CD4-positive, alpha-beta T cell treated with Interferon gamma for 1 hour (primary cell): ENCODE measurements at places on chromosomes 16 and 17.

GRCh38 chr17:32486701-32487472, at the start of gene CDK5R1:
Gene CDK5R1, plus strand, starts transcription at chr17:32486993. Its CDS starts 628 bp downstream, at chr17:32487621.
- DNase-seq: peak; percentile 73

DNA sequence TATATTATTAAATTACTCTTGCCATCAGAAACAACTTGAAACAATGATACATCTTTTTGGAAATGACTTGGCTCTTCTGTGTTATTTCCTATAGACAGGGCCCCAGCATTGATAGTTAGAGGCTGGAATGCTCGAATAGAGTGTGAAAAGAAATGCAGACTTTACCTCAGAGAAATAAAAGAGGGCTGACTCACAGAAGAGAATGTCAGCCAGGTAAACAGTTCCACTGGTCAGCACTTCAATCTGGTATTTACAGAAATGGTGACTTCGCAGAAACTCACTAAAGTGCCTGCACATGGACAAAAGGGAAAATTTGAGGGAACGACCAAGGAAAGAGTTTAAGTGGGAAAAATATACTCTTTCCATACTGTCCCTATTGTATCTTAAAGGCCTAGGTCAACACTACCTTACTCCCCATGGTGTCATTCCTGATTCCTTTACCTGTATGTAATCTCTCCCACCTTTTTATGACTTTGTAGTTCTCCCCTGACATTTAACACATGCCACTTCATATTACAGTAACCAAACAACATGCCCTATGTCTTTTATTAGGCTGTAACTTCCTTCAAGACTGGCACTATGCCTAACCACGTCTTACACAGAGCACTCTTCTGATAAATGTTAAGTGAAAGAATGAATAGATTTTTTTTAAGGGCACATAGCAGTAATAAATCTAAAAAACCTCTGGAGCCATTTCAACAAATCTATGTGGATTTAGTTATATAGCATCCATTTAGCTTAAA, 36.7 kb downstream of the AKAP10 start:
- DNase-seq: no peak

- DNase-seq: no peak
Measured at GRCh38 chr17:80894726-80895125, 96.9 kb upstream of the CHMP6 start.

GRCh38 chr17:74211912-74212208, 1.5 kb upstream of the TTYH2 start:
- DNase-seq: no peak

DNA sequence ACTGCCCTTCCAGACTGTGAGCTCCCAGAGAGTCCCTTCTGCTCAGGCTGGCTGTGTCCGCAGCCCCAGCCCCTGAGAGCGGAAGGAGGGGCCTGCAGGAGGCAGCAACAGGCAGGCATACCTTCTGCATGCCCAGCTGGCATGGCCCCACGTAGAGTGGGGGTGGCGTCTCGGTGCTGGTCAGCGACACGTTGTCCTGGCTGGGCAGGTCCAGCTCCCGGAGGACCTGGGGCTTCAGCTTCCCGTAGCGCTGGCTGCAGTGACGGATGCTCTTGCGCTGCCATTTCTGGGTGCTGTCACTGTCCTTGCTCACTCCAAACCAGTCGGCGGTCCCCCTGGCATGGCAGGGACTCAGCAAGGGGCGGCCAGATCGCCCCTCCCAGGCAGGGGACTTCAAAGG, 9.0 kb downstream of the RHBDF1 start:
- DNase-seq: no peak

DNA sequence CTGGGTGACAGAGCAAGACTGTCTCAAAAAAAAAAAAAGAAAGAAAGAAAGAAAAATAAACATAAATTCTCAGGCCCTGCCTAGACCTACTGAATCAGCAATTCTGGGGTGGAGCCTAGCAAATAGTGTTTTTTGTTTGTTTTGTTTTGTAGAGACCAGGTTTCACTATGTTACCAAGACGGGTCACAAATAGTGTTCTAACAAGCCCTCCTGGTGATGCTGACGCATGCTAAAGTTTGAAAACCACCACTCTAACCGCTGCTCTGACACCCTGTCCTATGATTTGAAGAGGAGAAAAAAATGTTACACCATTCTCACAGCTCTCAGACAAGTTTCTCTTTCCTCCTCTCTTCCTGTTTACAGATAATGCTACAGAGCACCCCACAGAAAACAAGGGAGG, 1.5 kb downstream of the MRPL10 start:
- DNase-seq: peak; percentile 82

DNA sequence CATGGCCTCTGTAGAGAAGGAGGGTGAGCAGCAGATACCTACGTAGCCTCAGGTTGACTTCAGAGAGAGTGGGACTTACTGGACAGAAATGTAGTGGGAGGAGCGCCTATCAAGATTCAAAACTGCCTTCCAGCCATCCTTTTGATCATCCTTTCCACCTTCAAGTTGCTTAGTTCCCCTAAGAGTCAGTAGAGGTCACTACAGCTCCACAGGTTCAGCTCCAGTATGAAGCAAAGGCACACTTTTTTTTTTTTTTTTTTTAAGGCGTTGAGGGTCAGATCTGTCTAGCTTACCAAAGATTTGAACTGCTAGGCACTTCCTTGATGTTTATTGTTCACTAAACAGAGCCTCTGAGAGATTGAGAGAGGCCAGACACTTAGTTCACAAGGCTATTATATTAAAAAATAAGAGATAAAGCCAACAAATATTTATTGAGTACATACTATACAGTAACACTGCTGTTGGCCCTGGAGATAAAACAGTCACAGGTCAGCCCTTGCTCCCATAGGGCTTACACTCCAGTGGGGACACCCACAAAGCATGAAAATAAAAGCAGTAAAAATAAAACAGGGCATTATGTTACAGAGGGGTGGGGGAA, 3.1 kb downstream of the RNF227 start:
- peak; percentile 58 for DNase-seq

GRCh38 chr16:12971241-12971640, 69.8 kb downstream of the SHISA9 start:
- no peak for DNase-seq

DNA sequence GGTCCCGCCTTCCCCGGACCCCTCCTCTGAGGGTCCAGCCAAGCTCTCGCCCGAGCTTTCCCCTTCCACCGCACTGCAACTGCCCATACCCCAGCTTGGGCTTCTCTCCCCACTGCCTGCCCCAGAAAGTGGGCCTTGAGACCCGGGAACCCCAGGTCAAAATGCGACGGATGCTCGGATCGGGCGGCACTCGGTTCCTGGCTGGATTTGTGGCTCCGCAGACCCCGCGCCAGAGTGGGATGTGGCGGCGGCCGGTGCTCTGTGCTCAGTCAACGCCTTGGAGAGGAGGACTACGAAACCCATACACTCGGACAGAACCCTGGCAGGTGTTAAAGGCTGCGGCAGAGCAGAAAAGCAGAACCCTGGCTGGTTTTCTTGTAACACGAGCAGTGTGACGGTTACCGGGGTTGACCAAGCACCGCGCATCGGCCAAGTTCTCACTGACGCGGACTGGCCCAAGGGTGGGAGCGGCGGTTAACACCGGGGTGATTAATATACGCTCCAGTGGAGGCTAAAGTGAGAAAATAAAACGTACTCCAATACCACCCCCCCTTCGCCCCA, 885 bp upstream of the SLFN13 start:
- peak; percentile 51 for DNase-seq

- no peak for DNase-seq
Measured at GRCh38 chr17:81010935-81011334, 19.3 kb downstream of the CHMP6 start.

DNA sequence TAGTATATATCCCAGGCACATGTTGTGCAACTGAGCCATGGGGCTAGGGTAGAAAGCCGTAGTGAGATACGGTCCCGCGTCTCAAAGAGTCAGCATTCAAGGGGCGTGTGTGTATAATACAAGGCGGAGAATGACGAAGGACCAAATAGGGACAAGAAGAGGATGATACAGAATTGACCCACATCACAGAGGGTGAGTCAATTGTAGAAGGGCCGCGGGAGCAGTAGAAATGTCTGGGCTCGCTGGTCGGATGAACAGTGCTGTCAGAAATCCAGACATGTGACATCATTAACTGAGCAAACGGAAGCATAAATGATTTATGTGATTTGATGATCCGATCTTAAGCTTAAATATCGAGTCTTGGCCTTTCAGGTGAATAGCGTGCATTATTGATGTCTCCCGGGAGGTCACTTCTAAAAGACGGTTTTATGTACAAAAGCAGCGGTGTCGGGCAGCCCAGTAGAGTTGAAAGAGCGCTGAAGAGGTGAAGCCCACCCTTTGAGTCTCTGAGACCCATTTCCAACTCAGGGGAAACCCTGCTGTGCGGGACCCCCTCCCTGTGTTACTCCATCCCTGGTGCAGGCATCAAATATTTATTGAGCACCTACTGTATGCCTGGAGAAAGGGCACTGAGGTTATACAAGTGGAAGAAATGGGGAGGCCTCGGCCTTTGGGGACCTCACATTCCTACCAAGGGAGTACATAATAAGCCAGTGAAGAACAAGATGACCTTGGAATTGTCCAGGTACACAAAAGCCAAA, 45.1 kb downstream of the ATP2C2 start:
- no peak for DNase-seq
